ENCODE measurements at places on chromosomes 6 and 20.

DNA sequence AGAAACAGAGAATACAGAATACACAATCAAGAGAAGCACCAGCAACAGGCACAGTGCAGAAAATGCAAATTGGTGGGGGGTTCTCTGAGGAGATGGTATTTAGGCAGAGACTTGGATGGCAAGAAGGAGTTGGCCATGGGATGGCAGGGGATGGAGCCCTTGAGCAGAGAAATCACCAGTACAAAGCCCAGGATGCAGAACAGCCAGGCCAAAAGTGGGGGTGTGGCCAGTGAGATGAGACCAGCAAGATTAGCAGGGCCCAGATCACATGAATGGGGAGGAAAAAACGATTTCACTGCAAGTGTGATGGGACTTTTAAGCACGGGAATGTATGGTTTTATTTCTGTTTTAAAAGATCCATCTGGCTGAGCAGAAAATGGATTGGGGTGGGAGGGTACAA lies 63.4 kb downstream of the TRAM2 start:
- no peak for DNase-seq

DNA sequence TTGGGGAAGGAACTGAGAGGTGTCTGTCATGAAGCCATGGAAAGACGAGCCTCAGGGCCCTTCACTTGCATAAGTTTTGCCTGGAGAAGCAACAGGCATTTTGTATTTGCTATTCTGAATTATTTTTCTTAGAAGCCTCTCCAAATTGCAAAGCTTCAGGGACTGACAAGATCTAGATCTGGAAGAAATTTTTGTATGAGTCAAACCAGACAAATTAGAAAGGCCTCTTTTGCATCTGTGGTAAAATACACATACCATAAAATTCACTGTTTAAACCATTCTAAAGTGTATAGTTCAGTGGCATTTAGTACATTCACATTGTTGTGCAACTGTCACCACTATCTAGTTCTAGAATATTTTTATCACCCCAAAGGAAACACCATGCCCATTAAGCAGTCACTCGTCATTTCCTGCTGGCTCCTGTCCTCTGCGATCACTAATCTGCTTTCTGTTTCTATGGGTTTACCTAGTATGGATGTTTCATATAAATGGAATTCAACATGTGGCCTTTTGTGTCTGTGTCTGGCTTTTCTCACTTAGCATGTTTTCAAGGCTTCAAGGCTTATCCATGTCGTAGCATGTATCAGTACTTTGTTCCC lies 269.1 kb downstream of the PHF3 start:
- DNase-seq: no peak

- DNase-seq: no peak
Measured at GRCh38 chr6:139643986-139644385, 269.5 kb upstream of the CITED2 start.

- no peak for DNase-seq
Measured at GRCh38 chr6:34243901-34244884, 4.6 kb downstream of the SMIM29 start.

DNA sequence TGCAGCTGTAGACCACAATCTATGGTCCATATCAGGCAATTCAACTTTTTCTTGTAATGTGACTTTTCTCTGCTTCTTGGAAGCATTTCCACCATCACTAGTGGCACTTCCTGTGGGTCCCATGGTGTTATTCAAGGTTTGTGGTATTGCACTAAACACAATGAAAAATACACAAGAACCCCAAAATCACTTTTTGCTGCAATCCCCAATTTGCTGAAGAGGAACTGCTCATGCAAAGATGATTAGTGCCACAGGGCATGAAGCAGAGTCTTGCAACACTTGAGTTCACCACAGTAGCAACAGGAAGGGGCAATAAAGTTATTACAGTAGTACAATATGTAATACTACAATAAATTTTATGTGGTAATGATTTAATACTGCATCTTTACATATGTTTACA lies 16.8 kb upstream of the TAAR1 start:
- DNase-seq: no peak

- DNase-seq: no peak
Measured at GRCh38 chr6:75438442-75439116, 55.0 kb downstream of the FILIP1 start.

DNA sequence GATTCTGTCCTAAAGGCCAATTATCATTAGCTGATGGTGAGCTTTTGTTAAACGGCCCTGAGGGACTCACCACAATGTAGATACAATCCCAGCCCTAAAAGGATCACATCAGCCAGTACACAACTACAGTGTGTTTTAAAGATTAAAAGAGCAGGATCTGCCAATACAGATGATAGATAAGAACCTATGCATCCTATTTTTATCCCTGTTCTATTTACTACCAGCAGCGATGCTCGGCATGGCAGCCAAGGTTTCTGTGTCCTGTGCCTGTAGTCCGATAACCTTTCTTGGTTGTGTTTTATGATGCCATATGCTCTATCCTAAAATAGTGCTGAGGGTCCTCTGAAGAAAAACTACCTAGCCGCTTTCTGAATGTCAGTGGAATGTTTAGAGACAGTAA lies 289.4 kb downstream of the PHACTR1 start:
- no peak for DNase-seq
